Stimulated activated CD8-positive, alpha-beta memory T cell treated with anti-CD3 and anti-CD28 coated beads, Interleukin-15, amount 100 ng/mL, for 1 hour (primary cell): ENCODE measurements at places on chromosomes 7 and 10.

GRCh38 chr7:49060743-49061142, 136.4 kb downstream of the CDC14C start:
- DNase-seq = no peak

DNA sequence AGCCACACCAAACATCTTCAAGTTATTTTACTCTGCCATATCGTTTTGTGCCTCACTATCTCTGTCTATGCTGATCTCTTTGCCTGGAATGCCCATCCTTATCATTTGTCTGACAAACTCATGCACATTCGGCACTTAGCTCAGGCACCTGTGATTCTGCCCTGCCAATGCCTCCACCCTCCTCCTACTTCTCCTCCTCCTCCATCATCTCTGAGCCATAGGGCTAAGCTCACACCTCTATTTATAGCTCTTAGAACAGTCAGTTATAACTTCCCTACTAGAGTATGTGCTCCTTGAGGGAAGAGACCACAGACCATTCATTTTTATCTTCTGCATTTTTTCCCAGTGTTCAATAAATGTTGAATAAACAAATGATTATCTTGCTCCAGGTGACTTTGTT, 51.2 kb upstream of the CDK13 start:
- no peak for DNase-seq

- no peak for DNase-seq
Observed at GRCh38 chr10:121675344-121675743, 77.1 kb upstream of the FGFR2 start.

DNA sequence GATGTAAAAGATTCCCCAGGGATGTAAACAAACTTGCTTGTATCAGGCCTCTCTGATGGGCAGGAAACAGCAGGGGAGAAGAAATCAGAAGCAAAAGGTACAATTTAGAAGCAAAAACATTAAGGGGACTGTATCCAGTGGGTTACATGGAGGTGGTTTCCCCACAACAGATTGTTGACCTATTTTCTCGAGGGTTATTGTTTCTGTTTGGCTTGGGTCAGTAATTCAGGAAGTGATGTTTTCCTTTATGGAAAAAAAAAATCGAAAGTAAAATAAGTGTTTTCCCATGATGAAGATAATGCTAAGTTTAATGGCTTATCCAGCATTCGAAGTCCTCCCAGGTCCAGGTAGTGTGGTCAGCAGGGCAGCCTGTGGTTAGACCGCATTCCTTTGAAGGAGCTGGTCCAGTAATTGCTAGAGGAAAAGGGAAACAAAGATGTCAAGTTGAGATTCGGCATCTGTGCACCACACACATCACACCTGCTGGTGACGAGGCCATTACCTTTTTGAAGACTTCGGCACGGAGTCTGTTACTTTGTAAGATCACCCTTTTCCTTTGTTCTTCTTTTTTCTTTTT, 37.3 kb upstream of the ADAM12 start:
- no peak for DNase-seq

DNA sequence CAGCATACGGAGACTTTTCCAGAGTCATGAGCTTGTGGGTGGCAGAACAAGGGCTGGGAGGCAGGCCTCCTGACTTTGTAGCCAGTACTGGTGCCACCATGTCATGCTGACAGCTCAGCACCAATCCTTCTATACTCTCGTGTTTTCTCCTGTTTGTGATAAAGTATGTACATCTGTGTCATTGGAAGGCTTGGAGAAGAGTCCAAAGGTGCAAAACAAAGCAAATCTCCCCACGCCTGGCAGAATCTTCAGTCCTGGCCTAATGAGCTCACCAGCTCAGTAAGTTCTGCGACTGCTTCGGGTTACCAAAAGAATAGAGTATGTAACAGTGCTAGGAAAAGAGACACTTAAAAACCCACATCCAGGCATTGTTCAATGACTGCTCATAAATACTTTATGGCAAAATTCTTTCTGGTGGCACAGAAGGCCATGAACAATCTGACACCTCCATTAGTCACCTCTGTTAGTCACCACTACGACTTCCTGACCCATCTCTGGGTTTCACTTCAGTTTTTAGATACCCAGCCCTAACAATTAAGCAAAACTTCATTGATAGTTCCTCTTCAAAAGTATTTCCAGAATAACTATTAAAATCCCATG, 24.5 kb downstream of the STEAP1 start:
- DNase-seq = no peak
